ENCODE measurements at places on chromosomes 5 and 9. TPM values are rescaled to one million over a fixed set of nuclear protein-coding genes. Genes with fewer than 3 reads are reported as not detected.

Gene STK32A
- polyA plus RNA-seq, result 13.7 TPM

Gene SPATA31A3
- not detected for polyA plus RNA-seq

Gene CTSV
- polyA plus RNA-seq, result 27.6 TPM

GRCh38 chr5:171316258-171317121 is 7.4 kb downstream of the TLX3 start:
- no peak for DNase-seq

DNA sequence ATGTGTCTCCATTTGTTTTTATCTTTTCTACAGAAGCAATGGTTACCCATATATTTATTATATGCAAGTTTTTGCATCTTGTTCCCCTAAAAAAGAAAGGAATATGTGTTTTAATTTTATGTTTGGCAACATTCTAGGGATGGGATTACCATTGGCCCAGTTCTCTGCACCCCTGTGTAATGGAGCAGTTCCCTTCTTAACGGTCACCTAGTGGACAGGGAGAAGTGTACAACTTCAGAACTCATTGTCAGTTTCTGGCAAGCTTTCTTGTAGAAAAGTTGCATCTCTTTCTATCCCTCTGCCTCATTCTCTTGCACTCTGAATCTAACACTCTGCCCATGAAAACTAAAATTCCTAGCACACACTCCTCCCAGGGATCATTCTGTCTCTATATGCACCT is 78.2 kb downstream of the DOCK8 start:
- DNase-seq, result no peak

Data from right renal pelvis (tissue), 4 donors.